IMR-90 (cell line): ENCODE measurements at places on chromosomes 4 and X. TPM values are rescaled to one million over a fixed set of nuclear protein-coding genes. Genes with fewer than 3 reads are reported as not detected.

DNA sequence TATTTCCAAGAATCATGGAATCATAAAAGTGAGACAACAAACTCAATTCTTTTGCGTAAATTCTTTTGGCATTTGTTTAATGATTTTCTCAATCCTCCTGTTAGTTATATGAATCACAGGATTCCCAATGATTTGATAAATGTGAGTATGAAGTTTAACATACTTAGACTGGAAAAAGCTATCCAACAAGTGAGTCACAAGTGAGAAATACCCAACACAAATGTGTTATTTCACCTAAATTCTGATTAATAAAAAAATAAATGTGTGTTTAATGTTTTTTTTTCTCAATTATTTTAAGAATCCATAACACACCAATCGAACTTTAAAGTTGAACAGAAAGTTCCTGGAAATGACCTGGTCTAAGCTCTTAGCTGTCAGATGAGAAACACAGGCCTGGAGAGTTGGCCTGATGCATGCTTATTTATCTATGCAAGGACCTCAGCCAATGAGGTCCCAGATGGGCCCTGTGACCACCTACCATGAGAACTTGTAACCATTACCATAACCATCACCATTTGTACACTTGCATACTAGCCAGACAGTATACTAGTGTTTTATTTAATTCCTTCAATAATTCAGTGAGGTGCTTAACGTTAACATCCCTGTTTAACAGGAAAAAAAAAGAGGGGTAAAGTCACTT, 386.7 kb downstream of the SPRY1 start:
- peak; percentile 80 for DNase-seq
- H3K4me3 ChIP-seq = no peak overlapping the region
- no peaks in the 10 kb centered on the region for H3K27me3 ChIP-seq

- H3K36me3 ChIP-seq = no peaks in the 10 kb centered on the region
- H3K4me1 ChIP-seq = no peaks in the 10 kb centered on the region
These were observed 25.9 kb upstream of the GUCY1A1 start for GRCh38 chr4:155640751-155641150.

DNA sequence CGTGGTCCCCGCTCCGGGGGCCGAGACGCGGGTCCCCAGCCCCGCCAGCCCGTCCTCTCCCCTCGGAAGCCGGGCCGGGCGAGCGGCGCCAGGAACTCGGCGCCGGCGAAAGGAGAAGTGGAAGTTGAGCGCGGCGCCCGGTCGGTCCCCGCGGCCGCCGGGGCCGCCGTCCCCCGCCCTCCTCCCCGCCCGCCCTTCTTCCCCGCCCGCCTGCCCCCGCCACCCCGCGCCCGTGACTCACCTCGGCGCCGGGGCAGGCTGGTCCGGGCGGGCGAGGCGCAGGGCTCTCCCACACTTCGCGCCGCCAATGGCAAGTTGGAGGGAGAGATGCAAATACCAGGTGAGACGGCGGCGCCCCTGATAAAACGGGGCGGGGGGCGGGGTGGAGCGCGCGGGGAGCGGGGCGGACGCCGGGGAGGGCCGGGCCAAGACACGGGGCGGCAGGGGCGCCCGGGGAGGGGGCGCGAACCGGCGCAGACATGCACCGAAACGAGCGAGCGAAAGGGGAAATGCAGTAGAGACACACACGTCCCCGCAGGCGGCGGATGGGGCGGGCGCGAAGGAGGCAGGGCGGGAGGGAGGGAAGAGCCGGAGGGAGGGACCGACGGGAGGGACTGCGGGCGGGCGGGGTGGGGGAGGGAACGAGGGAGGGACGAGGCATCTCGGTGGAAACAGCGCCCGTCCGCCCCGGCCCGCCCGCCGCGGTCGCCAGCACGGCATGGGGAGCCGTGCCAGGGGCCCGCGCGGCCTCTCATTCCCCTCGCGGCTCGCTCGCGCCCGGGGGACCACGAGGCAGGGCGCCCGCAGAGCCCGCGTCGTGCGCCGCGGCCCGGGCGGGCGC, at the start of gene ELF4:
ELF4 (minus strand) TSS at position 119 of the 841 bp plus-strand sequence. CDS start 29,167 bp downstream, outside the sequence.
- DNase-seq = peak; percentile 37
- H3K27me3 ChIP-seq = no peaks in the 10 kb centered on the region
- peak within 1 kb of the TSS; percentile 85 for H3K4me3 ChIP-seq
- peaks cover 9% of the 10 kb centered on the region; the same call in 1 of the 2 replicates for H3K4me1 ChIP-seq

DNA sequence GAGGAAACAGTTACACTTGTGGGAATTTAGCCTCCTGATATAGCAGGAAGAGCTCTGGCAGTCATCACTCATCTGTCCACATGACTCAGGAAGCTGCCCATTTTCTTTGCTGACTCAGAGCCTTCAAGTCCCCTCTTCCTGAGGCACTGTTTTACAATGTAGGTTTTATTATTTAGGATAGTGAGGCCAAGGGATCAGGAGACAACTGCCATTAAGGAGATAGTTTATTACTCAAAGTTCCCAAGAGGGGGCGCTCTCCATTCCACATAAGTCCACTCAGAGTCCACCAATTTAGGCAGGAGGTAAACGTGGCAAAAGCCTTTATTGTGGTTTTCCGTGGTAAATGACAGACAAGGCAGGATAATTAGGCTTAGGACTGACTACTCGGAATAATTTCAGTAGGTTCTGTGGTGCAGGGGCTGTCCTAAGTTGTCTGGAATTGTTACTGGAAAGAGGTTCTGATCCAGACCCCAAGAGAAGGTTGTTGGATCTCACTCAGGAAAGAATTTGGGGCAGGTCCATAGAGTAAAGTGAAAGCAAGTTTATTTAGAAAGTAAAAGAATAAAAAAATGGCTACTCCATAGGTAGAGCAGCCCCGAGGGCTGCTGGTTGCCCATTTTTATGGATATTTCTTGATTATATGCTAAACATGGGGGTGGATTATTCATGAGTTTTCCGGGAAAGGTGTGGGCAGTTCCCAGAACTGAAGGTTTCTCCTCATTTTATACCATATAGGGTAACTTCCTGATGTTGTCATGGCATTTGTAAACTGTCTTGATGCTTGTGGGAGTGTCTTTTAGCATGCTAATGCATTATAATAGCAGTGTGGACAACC, 96.0 kb upstream of the RAB40AL start:
- no peak overlapping the region for H3K27ac ChIP-seq
- no peak overlapping the region for H3K4me3 ChIP-seq
- no peaks in the 10 kb centered on the region for H3K36me3 ChIP-seq
- H3K27me3 ChIP-seq = no peaks in the 10 kb centered on the region; the same call in 1 of the 2 replicates
- no peaks in the 10 kb centered on the region for H3K4me1 ChIP-seq
- peak; percentile 34 for DNase-seq

- H3K4me3 ChIP-seq = no peak overlapping the region
- DNase-seq = no peak
- no peak overlapping the region for H3K27ac ChIP-seq
These were observed 1153.4 kb upstream of the AGA start for GRCh38 chr4:178595500-178596138.

USP17L25 gene
- not detected in 2 replicates for total RNA-seq

PLXNA3 gene
- 4.3 and 8.1 TPM in 2 replicates for total RNA-seq

PGAM4 gene
- 0.72 TPM in 1 of 2 replicates, not detected in the other for total RNA-seq
